Esophagus mucosa (tissue), 1 donor: ENCODE measurements at places on chromosomes 4 and X. TPM values are rescaled to one million over a fixed set of nuclear protein-coding genes. Genes with fewer than 3 reads are reported as not detected.

DNA sequence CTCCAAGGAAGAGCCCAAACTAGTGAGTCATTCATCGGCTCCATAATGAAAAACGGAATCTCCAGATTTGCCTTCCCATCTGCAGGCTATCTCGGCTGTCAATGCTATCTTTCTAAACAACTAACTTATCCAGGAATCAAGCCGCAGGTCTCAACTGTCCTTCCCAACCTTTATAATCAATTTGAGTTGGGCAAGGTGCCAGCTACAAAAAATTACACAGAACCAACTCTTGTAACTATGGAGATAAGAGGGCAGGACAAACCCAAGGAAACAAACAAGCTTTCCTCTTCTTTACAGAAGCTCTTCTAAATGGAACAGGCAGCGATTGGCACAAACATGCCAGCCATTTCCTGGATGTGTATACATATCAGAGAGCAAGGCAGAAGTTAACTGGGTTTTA, 61.2 kb upstream of the RAI2 start:
- no peak for ATAC-seq

- ATAC-seq: no peak
Observed at GRCh38 chr4:84167564-84167963, 331.5 kb downstream of the NKX6-1 start.

DNA sequence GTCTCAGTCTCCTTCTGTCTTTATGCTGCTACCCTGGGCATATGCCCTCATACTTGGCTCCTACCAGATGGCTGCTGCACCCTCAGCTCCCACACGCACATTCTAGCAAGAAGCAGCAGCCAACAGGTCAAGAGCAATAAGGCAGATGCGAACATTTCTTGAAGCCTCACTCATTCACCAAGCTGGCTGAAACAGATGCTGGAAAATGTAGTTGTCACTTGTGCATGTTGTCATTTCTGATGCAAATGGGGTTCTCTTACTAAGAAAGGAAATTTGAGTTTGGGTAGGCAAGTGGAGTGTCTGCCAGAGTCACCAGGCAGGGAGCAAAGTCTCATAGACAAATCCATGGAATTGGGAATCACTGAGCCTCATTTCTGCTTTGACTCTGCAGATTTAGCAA, 57.4 kb upstream of the SORBS2 start:
- no peak for ATAC-seq

DNA sequence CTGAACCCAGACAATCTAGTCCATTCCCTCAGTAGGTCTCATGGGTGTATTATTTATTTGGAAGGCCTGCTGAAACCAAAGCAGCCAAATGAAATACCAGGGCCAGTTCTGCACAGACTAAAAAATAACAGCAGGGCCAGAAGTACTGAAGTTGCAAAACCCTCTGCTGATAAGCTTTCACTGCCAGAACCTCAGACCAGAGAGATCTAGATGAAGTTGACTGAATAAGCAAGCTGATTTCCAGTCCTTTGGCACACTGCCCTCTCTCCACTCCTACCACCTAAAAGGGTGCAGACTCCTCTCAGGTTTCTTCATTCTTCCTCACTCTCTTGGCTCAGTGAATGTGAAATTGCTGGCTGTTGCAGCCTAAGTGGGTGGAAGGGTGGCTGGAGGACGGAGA, 276.7 kb upstream of the KLF3 start:
- peak; percentile 8 for ATAC-seq

- no peak for ATAC-seq
Observed at GRCh38 chrX:132501606-132502005, 12.8 kb upstream of the MBNL3 start.

DNA sequence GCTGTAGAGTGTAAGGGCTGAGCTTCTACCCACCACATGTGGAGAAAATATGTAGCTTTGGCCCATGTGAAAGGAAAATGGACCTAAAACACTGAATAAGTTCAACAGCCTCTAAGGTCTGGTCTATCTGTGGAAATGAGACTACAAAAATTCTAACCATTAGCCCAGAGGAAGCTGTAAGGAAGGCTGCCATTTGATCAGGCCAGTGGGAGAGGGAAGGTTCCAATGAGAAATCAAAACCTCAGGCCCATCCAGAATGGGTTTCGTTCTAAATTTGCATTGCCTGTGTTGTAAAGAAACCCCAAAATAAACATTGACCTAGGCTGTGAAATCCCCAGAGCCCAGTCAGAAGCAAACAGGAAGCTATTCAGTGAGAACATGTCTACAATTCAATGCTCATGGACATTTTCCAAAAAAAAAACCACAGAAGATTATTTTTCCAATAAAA, 320.4 kb upstream of the SLC7A11 start:
- no peak for ATAC-seq

DNA sequence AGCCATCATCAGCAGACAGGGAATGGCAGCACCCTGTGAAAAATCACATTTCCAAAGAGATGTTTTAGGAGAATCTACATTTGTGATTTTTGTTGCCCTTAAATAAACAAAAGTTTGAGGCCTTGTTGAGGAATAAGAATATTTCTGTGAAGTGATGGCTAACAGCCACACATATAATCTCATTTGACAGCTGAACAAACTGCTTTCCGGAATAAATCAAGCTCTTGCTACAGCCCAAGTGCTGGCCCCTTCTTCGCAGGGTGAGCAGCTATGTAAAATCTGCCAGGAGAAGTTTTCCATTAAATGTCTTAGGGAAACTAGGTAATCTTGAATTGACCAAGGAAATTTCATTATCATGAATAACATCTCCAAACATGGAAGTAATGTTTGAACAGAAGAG, 106.4 kb upstream of the GPM6B start:
- ATAC-seq: no peak

DNA sequence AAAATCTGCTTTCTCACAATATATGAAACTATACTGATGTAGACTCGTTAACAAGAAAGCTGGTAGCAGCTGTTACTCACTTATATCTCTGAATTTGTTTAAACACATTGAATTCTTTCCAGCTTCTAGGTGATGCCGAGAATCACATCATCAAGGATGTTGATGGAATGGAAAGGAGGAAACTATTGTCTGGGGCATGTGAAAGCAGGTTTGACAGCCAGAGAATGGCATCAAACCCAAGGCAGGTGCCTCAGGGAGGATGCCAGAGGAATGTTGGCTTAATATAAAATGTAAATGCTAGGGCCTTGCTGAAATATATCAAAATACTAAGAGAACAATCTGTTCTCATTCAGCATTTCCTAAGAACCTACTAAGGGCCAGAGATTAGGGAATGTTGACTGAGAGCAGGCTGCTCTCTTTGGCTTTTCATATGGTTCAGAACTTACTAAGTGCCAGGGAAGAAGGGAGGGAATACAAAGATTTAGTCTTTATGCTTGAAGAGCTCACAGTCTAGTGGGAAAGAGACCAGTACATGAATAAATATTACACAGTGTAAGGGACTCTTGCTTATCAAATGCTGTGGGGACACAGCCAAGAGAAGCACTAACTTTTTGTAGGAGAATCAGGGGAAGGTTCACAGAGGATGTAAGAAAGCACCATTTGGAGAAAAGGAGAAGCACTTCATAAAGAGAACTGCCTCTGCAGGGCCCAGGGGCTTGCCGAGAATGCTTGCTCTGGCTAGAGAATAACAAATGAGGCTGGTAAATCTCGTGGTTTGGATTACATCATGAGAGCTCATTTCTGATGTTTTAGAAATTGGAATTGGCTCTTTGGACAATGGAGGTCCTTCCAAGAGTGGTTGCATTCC, 14.7 kb downstream of the SLIT2 start:
- ATAC-seq: no peak

DNA sequence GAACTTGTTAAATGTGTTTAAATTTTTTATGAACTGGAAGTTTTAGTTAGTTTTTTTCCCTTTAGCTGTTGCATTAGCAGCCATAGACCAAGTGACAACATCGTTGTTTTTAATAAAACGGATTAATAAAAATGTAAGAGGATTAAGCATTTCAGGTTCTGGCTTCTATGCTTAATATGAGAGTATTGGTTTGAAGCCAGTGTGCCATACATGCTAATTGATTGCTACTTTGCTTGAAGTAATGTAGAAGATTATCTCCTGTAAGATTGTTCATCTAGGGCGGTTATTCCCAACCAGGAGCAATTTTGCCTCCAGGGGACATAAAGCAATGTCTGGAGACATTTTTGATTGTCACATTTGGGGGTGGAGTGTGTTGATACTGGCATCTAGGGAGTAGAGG, 54.3 kb downstream of the TLL1 start:
- no peak for ATAC-seq

Gene FAM47E
- total RNA-seq: 0.20 TPM

Gene PPARGC1A
- total RNA-seq: 0.60 TPM

Gene NXF2
- not detected for total RNA-seq

DNA sequence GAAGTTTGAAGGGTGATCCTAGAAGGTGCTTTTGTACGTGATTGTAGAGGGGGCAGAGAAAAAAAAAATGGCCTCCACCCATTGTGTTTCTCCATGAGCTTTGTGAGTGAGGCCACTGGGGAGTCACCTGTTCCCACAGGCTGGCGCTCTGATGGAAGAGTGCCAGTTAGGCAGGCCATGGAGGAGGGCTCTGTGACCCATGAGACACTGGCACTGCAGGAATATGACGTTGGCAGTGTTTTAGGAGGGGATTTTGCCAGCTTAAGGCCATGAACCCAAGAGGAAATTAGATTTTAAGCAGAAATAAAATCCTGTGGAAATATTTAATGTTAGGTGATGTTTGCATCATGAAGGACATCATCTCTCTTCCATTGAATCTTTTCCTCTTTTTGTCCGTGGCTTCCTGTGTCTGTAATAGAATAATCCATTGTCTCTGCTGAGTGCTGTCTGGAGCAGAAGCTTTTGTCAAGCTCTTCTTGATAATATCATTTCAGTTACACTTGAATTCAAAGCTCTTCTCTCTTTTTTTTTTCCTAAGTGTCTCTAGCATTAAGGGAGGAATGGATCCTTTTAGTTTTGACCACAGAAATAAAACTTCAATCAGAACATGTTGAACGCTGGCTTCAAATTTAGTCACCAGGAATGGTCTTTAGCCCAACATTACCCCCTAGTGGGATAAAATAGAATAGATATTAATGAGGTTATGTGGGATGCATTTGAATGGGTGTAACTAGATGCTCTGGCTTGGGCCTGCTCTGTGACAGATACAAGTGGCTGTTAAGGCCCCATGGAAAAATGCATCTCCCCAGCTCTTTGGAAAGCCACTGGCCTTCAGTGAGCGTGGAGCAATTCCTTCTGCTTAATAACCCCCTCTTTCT, 41.0 kb upstream of the UCP1 start:
- ATAC-seq: peak; percentile 69

DNA sequence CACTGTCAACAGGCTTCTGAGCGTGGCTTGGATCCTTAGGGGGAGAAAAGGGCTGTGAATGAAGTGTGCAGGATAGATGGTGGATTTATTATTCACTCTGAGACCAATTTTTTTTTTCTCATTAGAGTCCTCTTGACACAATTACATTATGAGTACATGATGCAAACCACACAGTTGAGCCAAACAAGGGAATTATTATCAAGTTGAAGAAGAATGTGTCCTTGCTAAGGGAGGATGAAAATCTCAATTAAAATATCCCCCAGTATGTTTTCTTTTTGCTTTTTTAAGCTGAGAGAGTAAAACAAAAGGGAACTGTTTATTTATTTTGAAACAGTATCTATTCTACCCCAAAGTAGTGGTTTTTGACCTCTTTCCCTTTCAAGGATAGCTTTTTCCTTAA, 40.4 kb downstream of the RPS3A start:
- no peak for ATAC-seq

- ATAC-seq: no peak
Observed at GRCh38 chrX:144379156-144379555, 495.3 kb downstream of the UBE2NL start.

DNA sequence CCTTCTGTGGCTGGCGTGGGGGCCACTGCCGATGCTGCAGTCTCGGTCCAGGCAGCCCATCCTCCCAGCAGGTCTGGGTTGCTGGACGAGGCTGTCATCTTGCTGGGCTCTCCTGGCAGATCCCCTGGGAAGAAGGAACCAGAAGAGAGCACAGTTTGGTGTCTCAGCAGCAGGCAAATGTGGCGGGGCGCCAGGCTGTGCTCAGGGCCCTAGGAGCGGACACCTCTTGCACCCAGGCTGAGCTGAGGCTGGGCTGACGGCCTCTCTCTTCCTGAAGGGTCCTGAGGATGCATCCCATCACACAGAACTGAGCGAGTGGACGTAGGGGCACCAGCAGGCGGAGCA, 39.2 kb upstream of the CPLX1 start:
- ATAC-seq: no peak

DNA sequence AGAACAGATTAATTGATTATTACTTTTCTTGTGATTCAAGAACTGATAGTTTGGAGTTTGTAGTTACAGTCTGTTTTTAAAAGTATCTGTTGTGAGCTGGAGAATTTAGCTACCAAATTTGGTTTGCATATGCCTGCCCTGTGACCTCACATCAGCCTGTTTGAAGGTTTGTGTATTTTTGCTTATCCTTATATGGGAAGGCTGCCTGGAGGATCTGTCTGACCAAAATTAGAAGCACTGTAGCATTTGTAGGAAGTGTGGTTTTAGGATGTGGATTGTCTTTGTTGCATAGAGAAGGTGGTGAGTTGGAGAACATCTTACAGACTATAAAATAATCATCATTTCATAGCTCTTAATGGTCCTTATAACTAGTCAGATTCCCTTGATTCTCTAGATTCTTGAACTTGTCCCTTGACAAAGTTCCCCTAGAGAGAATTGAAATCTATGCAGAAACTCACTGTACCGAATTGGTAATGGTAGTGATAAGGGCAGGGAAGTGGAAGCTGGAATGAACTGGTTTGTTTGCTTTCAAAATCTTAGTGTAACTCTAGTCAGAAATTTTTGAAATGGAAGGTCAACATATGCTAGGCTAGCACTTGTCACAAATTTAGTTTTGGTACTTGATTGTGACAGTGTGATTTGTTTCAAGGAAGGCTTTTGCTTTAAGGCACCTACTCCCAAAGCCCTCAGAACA, 57.3 kb downstream of the SH3BGRL start:
- no peak for ATAC-seq

DNA sequence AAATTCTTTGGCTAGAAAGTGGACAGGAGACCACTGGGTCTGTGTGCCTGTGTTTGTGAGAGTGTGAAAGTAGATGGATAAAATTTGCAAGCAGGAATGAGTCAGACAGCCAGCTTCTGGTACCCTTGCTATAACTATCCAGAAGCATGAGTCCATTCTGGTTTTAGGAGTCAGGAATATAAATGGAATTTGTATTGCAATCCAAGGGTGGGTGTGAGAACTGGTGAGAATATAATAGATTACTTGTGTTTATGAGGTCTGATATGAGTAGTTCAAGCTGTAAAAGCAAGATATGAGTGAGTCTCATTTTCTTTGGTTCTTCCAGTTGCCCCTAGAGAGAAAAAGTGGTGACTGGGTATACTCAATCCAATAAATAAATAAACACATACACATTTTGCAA, 212.7 kb upstream of the TAPT1 start:
- ATAC-seq: no peak

Gene GPRASP3
- total RNA-seq: 1.8 TPM

- ATAC-seq: no peak
Observed at GRCh38 chr4:189071241-189071640, 869.4 kb upstream of the FRG1 start.
